ENCODE measurements at places on chromosomes 4 and X. TPM values are rescaled to one million over a fixed set of nuclear protein-coding genes. Genes with fewer than 3 reads are reported as not detected.

MAGEA2 gene
- total RNA-seq, result 7.7 TPM

BMP3 gene
- 0.63 TPM for total RNA-seq

STIM2 gene
- total RNA-seq, result 38.9 TPM

LAMP2 gene
- total RNA-seq, result 37.0 TPM

AFP gene
- total RNA-seq, result not detected

ATOH1 gene
- total RNA-seq, result not detected

GYPB gene
- not detected for total RNA-seq

AKAP4 gene
- not detected for total RNA-seq

AMTN gene
- 98.3 TPM for total RNA-seq

GPR173 gene
- total RNA-seq, result 0.24 TPM

SOX3 gene
- total RNA-seq, result not detected

KLF8 gene
- 0.51 TPM for total RNA-seq

NOCT gene
- total RNA-seq, result 16.6 TPM

MXD4 gene
- total RNA-seq, result 7.5 TPM

All from Daoy (cell line).